ENCODE measurements at places on chromosomes 12 and 14.

DNA sequence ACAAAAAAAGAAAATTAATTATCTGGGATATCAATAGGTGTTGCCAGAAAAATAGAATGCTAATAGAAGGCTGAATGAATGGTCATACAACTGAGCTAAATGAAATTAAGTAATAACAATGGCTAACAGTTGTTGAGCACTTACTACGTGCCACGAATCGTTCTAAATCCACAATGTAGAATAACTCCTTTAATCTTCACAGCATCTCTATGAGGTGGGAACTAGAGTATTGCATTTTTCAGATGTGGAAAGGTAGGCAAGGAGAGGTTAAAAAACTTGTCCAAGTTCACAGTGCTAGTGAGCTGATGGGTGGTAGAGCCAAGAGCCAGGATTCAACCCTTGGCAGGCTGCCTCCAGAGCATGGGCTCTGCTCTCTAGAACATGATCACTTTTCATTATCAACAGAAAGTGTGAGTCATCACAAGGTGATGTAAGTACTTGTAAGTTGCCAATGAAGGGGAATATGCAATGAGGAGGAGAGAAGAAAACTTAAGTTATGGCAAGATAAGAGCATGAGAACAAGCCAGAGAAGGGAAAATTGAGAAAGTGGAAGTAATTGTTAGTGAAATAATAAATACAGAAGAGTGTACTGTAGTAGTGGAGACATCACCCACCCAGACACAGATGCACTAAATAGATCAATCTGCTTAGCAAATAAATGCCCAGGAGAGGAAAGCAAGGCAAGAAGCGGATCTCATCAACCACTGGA is 122.1 kb downstream of the PRKD1 start:
- no peak for DNase-seq

DNA sequence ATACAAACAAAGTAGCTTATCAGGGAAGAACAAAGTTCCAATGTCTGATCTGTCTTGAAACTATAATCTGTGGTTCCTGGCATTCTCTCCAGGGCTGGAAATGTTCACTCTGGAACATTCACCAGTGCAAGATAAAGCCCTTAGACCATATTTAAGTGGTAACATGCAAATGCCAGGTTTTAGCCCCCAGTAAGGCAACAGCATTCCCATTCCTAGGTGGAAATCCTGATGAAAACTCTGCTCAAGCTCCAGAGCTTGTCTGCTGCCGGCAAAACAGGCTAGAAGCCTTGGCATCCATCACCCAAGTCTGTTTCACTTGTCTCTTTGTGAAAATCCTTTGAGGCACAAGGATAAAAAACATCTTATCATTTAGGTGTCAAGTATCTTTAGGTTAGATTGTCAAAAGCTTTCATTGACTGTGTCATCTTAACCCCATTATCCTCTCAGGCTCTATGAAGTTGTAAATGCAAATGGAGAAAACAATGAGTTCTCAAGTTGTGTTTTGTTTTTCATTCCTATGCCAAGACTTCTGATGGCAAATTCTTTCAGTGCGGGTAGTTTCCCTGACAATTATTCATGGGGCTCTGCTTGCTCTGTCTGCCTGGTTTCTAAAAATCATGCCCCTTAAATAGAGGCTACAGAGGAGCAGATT is 344.7 kb downstream of the NELL2 start:
- no peak for DNase-seq

DNA sequence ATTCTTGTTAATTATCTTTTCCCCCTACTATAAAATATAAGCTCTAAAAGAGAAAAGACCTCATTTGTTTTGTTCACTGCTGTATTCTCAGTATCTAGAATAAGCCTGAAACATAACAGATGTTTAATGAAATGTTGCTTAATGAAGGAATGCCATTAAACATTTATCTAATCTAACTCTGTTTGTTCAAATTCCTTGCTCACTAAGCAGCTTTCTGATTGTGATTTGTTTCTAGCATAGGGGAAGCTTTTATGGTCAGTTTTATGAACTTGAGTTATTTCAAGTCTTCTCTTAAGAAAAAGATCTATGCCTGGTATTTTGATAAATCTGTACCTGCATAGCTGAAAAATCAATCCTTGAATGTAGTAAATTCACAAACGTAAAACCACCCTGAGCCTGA is 308.6 kb downstream of the CCDC91 start:
- DNase-seq: no peak

- no peak for DNase-seq
These were observed 157.5 kb upstream of the ATF7IP start for GRCh38 chr12:14207905-14208551.

- no peak for DNase-seq
These were observed 5.1 kb downstream of the C12orf56 start for GRCh38 chr12:64385468-64385867.

- peak; percentile 67 for DNase-seq
These were observed 2.0 kb upstream of the GALC start for GRCh38 chr14:87994974-87995373.
